Upper lobe of right lung (tissue), 1 donor: ENCODE measurements at places on chromosomes 3 and 15.

- DNase-seq: no peak
Measured at GRCh38 chr3:81043009-81043408, 718.4 kb downstream of the GBE1 start.

DNA sequence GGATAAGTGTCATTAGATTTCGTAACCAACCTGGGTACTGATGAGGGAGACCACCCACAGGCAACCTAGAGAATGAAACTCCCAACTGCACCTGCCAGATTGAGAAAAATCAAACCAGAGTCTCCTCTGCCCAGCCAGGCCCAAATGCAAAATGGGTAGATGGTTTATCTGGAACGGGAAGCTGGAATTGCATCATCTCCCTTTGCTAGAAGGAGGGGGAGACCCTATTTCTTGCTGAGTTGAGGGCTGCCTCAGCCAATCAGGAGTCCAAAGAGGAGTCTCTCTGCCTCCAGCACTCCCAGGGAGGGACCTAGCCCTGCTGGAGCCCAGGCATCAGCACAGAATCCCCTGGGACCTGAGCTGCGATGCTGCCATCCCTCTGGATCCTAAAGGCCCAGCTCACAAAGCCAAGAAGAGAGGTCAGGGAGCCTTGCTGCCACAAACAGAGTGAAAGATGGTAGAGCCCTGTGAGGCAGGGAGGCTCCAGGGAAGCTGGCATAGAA is 8.1 kb downstream of the RMDN3 start:
- DNase-seq: no peak

DNA sequence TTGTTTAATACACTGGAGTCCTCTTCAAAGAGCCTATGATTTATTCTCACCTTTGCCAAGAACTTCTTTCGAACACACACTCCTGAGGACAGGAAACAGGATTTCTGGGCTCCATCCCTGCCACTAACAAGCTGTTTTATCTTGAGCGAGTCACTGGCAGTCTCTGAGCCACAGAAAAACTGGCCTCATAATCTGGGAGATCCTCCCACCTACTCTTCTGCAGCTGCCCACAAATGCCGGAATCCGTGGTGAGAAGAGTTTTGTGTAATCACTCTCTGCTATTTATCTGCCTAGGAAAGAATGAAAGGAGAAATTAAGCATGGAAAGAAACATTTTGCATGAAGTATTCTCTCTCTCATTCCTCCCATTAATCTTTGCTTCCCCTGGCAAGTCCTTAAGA is 172.0 kb upstream of the TRIM42 start:
- DNase-seq: no peak

DNA sequence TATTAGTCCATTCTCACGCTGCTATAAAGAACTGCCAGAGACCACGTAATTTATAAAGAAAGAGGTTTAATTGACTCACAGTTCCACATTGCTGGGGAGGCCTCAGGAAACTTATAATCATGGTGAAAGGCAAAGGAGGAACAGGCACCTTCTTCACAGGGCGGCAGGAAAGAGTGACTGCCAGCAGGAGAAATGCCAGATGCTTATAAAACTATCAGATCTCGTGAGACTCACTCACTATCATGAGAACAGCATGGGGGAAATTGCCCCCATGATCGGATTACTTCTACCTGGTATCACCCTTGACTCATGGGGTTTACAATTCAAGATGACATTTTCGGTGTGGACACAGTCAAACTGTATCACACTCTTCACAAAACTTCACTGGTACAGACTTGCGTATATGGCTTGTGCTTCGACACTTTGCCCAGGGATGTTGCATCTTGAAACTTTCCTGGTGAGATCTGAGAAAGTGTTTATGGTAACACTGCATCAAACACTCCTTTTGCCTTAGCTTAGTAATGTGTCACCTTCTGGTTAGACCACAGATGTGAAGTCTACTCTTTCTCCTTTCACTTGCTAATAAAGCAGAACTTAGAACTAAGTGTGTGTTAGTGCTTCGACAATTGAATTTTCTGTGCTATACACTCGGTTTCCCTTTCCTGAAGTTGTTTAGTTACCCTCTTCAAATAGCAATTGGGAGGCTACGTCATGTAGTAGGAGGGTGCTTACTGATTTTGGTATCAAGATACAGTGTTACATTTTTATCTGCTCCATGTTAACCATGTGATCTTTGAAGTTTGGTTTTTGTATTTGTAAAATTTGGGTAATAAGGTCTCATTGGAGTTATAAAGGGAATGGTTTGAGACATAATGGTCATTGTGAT is 185.7 kb downstream of the LPP start:
- DNase-seq: no peak

GRCh38 chr3:178512647-178513046 is 23.6 kb upstream of the KCNMB2 start:
- no peak for DNase-seq

- DNase-seq: no peak
Measured at GRCh38 chr15:101455291-101456025, 34.0 kb downstream of the PCSK6 start.

DNA sequence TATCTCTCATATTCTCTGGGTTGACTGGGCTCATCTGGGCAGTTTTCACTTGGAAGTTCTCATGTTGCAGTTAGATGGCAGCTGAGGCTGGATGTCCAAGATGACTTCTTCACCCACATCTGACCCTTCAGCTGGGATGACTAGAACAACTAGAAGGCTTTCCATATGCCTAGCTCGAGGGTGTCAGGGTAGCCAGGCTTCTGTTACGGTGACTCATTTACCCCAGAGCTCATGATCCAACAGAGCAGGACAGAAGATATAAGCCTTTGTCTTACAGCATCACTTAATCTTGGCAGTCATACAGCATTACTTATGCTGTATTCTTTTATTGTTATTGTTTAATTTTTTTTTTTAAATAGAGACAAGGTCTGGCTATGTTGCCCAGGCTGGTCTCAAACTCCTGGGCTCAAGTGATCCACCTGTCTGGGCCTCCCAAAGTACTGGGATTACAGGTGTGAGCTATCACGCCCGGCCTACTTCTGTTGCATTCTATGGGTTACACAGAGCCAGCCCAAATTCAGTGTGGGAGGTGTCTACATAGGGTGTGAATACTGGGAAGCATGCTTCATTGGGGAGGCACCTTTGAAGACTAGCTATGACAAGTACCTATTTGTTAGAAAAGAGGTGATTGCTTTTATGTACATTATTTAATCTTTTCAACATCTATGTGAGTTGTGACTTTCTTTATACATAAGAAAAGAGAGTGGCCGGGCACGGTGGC is 10.7 kb downstream of the HMCES start:
- DNase-seq: no peak

DNA sequence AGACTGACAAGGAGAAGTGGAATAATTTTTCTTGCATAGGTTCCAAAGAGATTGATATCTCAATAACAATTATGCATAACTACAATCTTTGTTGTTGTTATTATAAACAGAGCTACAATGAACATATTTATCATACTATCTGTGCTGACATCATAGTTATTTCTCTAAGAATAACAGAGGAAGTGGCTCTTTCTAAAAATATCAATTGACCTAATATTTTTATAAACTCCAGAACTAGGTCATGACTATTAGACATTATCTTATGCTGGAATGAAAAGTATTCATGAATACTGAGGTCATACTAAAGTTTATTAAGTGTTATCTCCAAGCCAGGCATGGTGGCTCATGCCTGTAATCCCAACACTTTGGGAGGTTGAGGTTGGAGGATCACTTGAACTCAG is 114.1 kb downstream of the DCLK3 start:
- DNase-seq: no peak

- no peak for DNase-seq
Measured at GRCh38 chr3:114464548-114464947, 170.7 kb downstream of the TIGIT start.

DNA sequence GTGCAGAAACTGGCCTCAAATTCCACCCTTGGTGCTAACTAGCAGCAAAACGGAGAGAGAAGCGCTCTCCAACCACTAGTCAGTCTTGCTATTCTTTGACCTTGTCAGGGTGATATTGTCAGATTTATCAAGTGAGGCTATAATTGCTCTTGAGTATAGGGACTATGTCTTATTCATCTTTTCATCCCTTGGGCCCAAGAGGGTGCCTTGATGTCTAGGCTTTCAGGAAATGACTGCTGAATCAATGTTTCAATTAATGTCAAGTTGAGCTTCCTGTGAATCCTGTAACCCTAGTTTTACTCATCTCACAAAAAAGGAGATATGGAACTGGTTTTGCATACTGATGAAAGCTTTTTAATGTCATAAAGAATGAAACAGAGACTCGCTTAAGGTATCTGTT is 701.3 kb downstream of the EDEM1 start:
- DNase-seq: no peak

DNA sequence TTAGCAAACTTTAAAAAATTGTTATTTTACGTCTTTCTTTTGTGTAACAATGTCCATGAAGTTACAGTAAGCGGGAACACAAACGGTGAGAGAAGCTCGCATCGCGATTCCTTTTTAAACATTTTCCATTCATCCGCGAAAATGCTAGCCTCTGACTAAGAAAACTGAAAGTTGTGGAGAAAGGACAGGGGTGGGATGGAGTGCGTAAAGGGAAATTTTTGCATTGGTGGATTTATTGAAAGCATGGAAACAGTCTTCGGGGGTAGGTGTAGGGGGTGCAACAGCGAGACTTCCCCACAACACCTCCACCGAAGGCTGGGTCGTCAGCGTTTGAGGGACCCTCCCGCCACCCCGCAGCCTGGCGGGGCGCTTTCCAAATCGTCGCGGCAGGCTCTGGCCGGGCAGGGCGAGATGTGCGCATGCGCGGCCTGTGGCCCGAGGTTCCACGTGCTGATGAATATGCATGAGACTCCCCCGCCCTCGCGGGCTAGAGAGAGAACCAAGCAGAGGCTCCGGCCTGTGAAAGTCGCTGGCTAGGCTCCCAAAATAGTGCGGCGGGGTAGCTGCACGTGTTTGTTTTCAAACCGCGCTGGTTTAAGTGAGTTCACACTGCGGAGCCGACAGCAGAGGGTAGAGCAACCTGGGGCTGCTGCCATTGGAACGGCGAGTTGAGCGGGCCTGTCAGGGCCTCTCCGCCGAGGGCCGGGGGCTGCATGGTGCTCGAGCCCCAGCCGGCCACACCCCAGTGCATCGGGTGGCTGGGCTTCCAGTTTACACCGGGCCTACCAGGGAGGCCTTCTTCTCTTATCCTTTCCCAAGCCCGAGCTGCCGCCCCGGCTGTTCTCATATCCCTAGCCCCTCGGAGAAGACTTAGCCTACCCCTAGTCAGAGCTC is 9.9 kb downstream of the ZIC1 start:
- DNase-seq: no peak

DNA sequence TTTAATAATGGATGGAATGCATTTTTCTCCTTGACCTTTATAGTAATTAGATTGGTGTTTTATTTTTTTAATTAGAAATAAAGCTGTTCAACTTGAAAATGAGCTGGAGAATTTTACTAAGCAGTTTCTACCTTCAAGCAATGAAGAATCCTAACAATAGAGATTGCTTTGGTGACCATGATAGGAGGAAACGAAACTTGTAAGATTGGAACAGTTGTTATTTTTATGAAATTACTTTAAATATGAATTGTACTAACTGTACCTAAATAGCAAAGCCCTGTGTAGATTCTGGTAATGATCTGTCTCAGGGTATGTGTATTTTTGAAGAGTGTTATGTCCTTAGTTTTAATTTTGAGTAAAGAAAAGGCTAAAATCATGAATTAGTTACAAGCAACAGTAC is 44.4 kb downstream of the MFN1 start:
- DNase-seq: no peak

- DNase-seq: no peak
Measured at GRCh38 chr3:61983479-61983878, 389.9 kb downstream of the FEZF2 start.

- DNase-seq: no peak
Measured at GRCh38 chr3:78183906-78184599, 1144.2 kb downstream of the ROBO2 start.

- no peak for DNase-seq
Measured at GRCh38 chr15:84659904-84660781, 2.1 kb upstream of the NMB start.

- DNase-seq: no peak
Measured at GRCh38 chr15:89379818-89380217, 45.2 kb upstream of the POLG start.

DNA sequence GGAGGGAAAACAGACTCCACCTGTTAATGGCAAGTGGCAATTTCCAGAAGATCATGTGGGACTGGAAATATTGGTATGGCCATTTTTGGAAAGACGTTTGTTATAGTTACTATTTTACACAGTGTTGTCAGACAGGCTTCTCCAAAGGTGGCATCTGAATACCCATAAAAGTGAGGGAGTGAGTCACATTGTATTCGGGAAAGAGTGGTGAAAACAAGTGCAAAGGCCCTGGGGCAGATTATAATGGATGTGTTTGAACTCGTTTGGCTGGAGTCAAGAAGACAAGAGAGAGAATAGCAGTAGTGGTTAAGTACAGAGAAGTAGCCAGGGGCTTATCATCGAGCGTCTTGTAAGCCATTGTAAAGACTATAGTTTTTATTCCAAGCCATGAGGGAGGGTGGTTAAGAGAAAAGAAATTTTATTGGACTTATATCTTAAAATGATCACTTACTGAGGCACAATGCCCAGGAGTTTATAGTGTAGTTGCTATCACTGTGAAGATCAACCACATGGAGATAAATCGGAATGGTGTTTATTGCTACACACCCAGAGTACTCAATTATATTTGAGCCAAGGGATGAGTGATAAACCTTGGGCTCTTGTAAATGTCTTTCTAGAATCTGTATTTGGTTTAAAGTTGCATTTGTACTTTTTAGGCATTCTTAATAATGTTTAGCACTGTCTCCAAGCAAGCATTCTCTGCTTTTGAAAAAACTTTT is 212.8 kb upstream of the KBTBD8 start:
- no peak for DNase-seq

DNA sequence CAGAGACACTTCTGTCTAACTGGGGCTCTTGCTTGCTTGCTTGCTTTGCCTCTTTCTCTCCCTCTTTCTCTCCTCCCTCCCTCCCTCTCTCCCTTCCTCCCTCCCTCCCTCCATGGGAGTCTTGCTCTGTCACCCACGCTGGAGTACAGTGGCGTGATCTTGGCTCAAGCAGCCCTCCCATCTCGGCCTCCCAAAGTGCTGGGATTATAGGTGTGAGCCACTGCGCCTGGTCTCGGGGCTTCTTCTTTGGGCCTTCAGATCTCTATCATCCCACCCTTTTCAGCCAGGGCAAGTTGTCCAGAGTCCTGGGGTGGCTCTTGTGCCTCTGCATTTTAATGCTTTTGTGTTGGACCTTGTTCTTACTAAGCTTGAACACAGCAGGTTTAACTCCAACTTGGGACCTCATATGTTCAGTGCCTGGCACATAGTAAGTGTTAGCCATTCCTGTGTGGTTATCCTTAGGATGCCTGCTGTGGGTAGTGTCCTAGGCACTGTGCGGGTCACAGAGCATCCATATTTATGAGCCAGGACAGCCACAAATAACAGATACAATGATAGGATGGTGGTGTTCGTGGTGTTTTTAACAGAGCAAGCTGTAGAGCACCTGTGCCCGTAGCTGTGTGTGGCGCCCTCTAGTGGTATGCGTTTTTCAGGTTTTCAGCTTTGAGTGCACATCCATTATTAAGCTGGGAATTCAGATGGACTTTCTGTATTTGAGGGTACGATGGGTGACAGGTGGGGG is 75.1 kb downstream of the CCK start:
- no peak for DNase-seq

GRCh38 chr3:114328345-114328744 is 34.5 kb downstream of the TIGIT start:
- no peak for DNase-seq
